ENCODE measurements at places on chromosomes 7 and 10.

GRCh38 chr10:116738339-116738738 is 4.0 kb downstream of the HSPA12A start:
- DNase-seq: no peak

DNA sequence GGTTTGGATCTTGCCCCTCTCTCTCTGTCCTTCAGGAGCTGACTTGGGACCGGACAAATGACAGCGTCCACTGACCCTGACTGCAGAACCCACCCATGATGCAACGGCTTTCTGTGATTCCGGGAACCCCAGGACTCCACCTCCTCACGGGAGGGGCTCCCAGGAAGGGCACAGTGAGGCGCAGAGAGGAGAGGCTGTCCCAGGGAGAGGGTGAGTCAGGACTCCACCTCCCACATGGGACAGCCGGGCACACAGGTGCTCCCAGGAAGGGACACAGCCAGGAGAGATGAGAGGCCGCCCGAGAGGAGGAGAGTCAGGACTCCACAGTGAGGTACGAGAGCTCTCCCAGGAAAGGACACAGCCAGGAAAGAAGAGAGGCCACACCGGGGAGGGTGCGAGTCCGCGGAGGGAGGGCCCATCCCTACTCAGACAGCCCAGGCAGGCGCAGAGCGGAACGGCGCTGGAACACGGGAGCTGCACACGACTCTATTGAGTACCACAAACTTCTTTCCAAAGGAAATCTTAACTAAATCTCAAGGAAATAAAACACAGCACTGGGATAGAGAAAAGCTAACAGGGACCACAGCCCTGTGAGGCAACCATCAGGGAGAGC is 162.5 kb downstream of the MAD1L1 start:
- DNase-seq: no peak

- no peak for DNase-seq
Measured at GRCh38 chr7:29328811-29329210, 134.2 kb downstream of the CHN2 start.

GRCh38 chr7:27153526-27153925 is 1.1 kb upstream of the HOXA3 start:
- no peak for DNase-seq

DNA sequence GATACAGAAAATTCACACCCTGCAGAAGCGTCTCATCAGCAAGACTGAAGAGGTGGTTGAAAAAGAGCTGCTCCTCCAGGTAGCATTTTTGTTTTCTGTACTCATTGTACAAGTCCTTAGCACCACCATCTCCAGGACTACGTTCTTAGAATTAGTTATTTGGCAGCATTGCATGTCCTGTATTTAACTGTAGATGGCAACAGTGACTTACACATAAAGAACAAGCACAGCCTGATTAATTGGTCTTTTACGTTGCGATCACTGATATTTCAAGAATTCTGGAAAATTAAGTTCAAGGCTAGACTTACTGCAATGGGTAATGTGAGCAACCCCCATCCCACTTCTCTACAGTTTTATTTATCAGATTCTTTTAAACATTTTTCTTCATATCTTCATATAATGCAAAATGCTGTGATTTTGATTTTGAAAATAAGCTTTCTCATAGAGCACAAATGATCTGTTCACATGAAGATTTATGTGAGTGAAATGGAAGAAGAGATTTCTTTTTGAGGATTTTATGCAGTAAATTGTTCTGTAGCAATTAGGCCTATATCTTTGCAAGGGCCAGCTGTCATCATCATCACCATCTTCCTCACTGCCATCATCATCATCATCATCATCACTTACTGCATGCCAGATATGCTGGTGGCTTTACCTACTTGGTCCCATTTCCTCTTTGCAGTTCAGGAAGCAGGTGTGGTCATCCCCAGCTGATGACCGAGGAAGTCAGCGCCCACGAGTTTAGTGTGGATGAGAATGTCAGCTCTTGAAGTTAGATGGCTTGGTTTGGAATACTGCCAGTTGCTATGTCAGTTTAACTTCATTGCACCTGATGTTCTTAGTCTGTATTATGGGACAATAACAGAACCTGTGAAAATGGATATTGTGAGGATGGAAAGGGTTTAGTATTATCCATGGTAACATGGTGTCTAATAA is 53.4 kb downstream of the CFAP58 start:
- no peak for DNase-seq

- no peak for DNase-seq
Measured at GRCh38 chr10:71598621-71599055, 120.9 kb downstream of the C10orf105 start.

DNA sequence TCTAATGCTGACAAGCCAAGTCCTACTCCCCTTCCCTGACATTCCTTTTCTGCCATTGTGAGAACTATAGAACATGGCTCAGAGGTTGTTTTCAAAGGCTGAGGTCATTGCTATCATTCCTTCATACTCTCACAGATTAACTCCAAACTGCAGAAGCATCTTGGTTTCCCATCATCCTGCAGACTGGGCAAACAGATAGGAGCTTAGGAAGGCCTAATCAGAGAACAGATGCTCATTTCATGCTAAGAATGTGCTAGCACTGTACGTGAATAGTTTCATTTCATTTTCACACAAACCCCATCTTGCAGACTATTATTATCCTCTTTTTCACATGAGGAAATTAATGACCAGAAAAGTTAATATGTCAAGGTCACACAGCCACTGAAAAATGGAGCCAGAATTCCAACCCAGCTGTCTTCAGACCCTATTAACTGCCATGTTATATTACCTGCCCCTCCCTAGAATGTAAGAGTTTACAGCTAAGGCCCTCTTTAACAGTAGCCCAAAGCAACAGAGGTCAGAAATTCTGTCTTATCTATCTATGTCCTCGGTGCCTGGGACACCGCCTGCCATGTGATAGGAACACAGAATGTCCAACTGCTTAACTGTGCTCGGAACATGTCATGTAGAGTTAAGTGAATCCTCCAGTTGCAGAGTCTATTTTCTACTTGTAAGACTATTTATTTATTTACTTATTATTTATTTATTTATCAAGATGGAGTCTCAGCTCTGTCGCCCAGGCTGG is 2.9 kb upstream of the LCOR start:
- no peak for DNase-seq

DNA sequence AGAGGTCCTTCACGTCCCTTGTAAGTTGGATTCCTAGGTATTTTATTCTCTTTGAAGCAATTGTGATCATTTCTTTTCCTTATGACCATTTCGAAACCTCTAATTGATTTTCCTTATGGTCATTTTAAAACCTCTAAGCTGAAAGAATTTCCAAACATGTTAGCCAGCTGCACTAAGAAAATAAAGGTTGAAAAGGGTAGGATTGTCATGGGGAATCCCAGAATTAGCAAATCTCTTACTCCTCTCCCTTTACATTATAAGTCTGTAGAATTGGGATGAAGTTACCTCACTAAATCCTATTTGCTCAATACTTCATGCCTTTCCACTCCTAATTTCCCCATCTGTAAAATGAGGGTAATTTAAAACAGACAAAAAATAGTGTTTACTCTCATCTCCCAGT is 79.5 kb downstream of the FAM185A start:
- no peak for DNase-seq

Measured in vagina (tissue), 2 donors.